ENCODE measurements at places on chromosomes 16 and 17.
A peak's percentile ranks its signal among the peaks of the same experiment; 100 is the strongest.

- DNase-seq = no peak
Observed at GRCh38 chr16:3713587-3714242, 3.6 kb downstream of the TRAP1 start.

DNA sequence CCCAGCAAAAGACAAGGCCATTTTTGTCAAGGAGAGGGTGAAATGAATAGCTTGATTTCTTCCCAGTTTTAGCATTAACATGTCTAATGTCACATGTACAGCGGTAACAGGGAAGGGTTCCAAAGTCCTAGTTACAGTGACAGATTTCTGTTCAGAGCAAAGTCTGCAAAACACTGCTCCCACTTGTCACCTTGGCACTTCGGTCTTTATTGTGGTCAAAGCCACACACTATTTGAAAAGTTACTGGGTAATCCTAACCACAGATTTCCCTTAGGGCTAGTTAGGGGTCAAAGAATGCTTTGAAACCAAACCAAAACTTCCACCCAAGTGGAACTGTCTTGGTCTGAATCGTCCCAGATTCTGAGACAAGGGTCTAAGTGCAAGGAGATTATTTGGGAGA lies 455.6 kb downstream of the HS3ST3B1 start:
- no peak for DNase-seq

- no peak for DNase-seq
Observed at GRCh38 chr17:18921485-18921884, 30.5 kb upstream of the SLC5A10 start.

DNA sequence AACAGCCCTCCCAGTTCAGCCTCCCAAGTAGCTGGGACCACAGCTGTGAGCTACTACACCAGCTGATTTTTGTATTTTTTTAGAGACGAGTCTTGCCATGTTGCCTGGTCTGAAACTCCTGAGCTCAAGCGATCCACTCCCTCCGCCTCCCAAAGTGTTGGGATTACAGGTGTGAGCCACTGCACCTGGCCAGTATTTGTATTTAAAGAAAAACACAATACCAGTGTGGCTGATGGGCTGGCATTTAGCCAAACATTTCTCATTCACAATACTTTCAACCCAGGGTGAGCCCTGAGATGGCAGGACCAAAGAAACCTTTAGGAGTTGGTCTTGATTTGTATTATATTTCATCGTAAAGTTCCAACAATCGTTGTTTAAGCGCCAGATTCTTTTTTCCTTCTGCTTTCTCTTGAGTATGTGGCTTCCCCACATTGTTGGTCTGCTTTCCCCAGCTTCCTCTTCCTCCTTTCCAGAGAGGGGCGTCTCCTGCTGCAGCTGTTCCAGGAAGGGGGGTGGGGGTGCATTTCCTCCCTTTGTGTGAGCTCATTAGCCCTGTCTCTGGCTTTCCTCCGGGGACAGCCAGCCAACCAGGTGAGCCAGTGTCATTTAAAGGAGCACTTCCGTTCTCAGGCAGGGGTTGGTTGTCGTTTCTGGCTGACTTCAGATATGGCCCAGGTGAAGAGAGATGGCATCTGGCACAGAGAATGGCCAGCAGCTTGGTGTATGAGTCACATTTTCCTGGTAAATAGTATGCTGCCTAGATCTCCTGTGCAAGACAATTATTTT lies 79.9 kb downstream of the GPRC5B start:
- no peak for DNase-seq

GRCh38 chr17:28484296-28484695 lies 10.9 kb downstream of the SLC13A2 start:
- DNase-seq = no peak

DNA sequence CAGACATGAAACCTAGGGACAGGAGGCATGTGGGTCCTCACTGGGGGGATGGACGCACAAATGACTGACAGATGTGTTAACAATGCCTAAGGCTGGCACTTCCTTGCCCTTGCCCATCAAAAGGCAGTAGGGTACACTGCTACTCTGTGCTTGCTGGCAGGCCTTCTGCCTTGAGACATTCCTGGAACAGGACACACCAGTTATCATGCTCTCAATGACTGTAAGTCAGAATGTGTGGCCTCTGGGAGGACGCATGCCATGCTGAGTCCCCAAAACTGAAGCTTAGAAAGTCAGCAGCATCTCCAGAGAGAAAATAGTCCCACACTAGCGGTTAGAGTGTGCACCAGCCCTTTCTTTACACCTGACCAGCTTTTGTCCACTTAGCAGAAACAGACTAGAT lies 16.1 kb upstream of the SREBF1 start:
- no peak for DNase-seq

DNA sequence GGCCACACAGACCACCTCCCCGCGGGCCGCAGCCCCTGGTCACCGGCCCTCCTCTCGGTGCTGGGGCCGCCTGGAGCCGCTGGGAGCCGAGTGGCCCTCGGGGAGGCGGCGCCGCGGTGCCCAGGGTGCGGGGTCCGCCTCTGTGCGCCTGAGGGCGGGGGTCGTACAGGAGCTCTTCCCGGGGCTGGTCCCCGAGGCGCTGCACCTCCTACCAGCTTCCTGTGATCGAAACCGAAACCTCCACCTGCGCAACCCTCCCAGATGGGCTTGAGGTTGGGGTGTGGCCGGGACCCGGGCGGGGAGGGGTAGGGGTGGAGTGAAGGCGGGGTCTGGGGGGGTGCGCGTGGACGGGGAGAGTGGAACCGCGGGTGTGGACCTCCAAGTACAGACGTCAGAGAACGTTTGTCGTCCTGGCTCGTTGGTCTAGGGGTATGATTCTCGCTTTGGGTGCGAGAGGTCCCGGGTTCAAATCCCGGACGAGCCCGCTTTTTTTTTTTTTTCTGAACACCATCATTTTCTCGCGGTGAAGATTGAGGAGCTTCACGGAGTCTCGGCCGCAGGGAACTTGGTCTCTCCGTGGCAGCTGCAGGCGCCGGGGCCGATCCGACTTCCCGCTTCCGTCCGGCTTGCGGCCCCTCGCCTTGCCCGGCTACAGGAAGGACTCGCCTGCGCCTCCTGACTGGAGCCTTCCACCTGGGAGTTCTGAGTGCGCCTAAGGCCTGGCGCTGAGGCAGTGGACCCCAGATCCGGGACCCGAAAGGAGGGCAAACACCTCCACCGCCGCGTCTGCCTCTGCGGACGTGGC lies 23.9 kb downstream of the ZNF213 start:
- DNase-seq = peak; percentile 89

- no peak for DNase-seq
Observed at GRCh38 chr17:43428524-43428923, 29.7 kb downstream of the ARL4D start.

- no peak for DNase-seq
Observed at GRCh38 chr16:27238016-27238587, 30.5 kb downstream of the NSMCE1 start.

DNA sequence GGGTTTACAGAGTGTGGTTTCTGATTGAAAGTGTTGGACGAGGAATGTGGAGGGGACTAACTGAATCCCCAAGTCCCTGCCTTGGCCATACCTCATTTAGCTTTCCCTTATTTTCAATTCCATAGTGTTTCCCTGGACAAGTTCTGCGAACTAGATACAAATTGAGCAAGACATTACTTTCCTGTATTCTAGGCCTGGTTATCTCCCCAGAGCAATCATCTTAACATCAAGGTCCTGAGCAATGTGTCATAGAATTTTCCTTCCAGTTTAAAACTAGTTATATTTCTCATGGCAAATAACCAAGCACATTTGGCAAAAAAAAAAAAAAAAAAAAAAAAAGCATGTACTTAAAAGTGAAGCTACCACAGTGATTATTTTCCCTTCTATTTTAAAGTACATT lies 330.1 kb downstream of the CDH11 start:
- DNase-seq = peak; percentile 52

GRCh38 chr17:77280304-77281121 lies 139.7 kb downstream of the SEC14L1 start:
- peak; percentile 63 for DNase-seq

- no peak for DNase-seq
Observed at GRCh38 chr17:47708864-47709541, 15.0 kb downstream of the TBKBP1 start.

DNA sequence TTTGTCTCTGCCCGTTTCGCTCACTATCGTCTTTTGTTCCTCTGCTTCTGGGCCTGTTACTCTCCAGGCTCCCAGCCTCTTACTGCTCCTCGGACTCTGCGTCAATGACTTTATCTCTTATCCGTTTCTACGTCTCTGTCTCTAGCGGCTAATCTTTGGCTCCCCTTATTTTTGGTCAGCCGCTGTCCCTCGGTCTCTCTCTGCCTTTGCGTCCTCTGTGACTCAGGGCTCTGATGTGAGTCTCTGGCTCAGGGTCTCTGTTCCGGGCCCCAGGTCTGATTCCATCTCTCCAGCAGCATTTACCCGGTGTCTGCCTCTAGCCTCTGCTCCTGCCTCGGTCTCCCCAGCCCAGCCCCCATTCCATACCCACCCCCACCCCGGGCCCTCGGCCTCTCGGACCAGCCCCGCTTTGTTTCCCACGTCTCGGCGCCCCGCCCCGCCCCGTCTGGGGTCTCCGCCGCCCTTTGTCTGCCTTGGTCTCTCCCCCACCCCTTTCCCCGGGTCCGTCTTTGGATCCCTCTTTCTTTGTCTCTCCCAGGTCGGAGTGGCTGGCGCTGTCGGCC lies 547 bp upstream of the ZNF48 start:
- DNase-seq = peak; percentile 32

DNA sequence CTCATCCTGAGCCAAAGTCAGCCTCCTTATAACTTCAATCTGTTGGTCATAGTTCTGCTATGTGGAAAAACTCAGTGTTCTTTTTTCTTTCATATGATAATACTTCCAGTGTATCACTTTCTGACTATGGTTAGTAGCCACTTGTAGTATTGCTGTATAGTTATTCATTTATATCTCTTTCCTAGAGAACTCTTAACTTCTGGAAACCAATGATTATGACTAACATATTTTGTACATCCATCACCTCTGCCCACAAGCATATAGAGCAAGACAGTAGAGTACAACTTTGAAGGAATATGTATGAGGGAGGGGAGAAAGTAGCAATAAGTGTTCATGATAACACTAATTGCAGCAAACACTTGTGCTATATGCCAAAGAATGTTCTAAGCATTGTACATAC lies 38.6 kb downstream of the COX10 start:
- DNase-seq = peak; percentile 7

DNA sequence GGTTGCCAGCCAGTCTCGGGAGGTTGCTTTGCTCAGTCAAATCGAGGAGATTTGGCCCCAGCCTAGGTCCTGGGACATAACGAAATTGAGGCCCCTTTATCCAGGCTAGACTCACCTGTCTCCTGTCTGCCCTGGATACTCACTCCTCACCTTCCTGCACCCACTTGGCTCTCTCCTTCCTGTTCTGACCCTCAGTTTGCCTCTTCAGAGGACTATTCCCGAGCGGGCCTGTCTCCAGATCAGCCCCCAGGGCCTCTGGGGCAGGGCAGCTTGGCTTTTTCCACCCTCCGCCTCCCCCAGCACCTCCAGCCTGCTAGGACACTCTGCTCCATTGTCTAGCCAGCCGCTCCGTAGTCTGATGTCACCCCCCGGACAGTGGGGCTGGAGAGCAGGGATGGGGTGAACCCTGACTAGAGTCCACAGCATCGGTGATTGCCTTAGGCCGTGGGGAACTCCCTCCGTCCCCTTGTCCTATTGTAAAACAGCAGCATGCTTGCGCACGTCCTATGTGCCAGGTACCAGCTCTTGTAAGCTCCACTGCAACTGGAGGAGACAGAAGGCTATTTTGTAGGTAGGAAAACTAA lies 8.8 kb downstream of the WFIKKN2 start:
- DNase-seq = no peak

GRCh38 chr16:49665482-49666230 lies 190.3 kb downstream of the ZNF423 start:
- DNase-seq = no peak

DNA sequence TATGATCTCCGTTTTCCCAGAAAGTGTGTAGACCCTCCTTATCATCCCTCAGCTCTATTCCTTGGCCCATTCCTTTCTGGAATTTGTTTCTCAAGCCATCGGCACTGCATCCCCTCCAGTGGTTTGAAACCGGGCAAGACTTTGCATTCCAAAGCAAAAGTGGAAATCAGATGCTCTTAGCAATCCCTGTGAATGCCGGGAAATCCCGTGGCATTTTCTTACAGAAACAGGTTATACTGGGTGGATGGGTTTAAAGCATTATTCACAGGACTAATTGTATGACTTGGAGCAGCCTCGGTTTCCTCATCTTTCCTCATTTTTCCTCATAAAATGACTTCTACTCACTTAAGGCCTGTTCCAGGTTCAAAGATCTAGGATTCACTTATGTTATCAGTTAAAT lies 52.0 kb downstream of the MAP2K6 start:
- DNase-seq = no peak

DNA sequence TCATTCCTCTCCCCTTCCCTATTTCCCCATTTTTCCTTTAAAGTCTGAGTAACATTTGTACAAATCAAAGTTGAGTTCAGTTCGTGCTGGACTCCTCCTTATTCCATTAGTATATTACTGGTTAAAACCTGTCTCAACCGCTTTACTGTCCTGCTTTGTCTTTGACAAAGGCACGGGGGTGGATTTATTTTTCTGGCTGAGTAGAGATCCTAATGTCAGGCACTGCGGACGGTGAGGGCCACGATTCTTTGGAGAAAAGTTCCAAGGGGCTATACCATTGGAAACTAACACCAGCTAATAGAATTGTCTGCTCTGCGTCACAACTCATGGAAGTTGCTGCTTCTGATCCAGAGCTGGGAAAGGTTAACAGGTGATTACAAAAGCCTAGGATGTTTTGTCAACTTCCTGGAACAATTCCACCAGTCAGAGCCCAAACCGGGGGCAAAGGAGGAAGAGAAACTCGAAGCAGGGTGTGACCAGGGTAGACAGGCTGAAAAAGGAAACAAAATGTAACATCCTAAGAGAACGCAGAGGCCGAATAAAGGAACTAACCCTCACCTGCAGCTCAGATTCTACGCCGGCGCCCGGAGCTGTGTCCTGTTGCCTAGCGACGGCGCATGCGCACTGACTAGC lies 12.4 kb downstream of the TAT start:
- no peak for DNase-seq

DNA sequence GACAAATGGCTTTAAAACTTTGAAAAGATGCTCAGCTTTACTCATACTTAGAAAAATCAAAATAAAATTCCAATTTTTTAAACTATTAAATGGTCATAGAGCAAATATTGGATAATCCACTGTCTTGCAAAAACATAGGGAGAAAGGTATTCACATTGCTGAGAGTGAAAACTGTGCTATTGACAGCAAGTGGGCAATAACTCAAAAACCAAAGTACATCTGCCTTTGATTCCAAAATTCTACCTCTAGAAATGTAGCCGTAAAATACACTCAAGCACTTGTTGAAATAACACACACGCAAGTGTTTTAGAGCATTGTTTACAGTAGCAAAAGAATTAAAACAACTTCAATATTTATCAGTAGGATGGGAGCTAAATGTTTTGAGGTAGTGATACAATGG lies 210.6 kb upstream of the HS3ST3A1 start:
- no peak for DNase-seq

DNA sequence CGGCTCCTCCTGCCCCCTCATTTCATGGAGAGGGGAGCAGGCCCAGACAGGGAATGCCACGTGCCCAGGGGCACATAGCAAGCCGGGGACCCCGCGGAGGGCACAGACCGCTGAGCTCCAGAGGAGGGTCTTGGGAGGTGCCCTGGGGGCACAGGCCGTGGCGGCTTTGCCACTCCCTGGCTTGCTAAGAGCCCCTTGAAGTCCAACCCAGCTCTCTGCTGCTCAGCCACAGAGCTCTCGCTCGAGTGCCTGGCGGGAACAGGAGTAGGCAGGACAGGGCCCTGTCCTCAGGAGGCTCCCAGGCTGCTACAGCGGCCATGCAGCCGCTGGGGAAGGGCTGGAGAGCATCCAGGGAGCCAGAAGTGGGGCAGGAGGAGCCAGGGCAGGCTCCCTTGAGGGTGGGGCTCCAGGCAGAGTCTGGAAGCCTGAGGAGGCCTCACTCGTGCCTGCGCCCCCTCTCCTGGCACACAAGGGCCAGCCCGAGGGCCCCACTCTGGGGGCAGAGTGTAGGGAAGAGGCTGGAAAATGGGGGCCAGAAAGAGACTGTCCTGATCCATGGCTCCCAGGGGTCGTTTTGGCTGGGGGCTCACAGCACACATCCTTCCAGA lies 4.4 kb upstream of the RAB26 start:
- DNase-seq = no peak

Measured in fibroblast of skin of right biceps (primary cell).